ENCODE measurements at places on chromosomes 12 and 14. TPM values are rescaled to one million over a fixed set of nuclear protein-coding genes. Genes with fewer than 3 reads are reported as not detected.

Gene FAM181A
- total RNA-seq = not detected

Gene AKAP3
- 2.0 TPM for total RNA-seq

Gene ATG101
- 50.4 TPM for total RNA-seq

Gene BATF
- 127 TPM for total RNA-seq

Gene BEST3
- total RNA-seq = not detected

Gene CLBA1
- total RNA-seq = 4.0 TPM

Gene KRT86
- not detected for total RNA-seq

Gene SIX4
- total RNA-seq = 0.10 TPM

Gene TMEM121
- 18.3 TPM for total RNA-seq

Gene MARK3
- total RNA-seq = 83.4 TPM

Gene NDRG2
- 4.5 TPM for total RNA-seq

Gene CDKN3
- total RNA-seq = 53.9 TPM

Gene PELI2
- total RNA-seq = 2.9 TPM

Gene NFATC4
- 0.78 TPM for total RNA-seq

Gene SYNE3
- total RNA-seq = 38.7 TPM
